ENCODE measurements at places on chromosomes 2 and 18.

GRCh38 chr2:33522576-33522975 lies 46.1 kb downstream of the RASGRP3 start:
- DNase-seq: no peak

- DNase-seq: no peak
Measured at GRCh38 chr18:37403100-37403781, 162.4 kb downstream of the CELF4 start.

GRCh38 chr2:16661936-16662839 lies 3.4 kb downstream of the CYRIA start:
- DNase-seq: no peak

DNA sequence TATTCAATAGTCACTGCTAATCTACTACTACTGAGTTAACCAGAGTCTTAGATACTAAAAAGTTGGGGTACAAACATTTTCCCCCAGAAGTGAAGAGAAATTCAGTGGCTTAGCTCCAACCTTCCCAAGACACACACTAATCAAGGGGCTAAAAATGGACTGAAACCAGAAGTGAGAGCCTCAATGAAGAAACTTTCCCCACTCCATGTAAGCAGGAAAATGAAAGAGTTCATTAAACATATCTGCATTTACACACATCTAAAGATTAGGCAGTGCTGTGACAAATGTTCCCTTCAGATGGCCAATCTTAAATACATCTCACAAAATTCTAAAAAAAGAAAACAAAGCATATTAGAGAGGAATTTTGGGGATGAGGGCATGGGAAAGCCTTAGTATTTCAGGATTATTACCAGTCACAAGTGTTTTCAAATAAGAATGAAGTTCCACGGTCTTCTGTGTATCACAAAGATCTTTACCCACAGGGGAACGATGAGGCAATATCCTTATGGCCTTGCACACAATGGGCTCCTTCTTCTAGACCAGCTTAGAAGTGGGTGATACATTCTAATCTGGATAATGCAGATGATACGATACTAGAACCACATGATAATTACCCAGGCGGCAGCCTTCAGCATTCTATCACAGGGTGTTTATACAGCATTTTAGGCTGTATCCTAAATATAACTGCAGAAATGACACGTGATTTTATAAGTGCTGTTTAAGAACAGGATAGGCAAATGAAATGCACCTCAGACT lies 17.1 kb downstream of the ANKRD44 start:
- DNase-seq: no peak
